Pulmonary artery endothelial cell (primary cell): ENCODE measurements at places on chromosomes 4 and X. TPM values are rescaled to one million over a fixed set of nuclear protein-coding genes. Genes with fewer than 3 reads are reported as not detected.

DIPK2B gene
- total RNA-seq = 3.6 and 3.7 TPM in 2 replicates

ARHGAP10 gene
- total RNA-seq = 18.5 and 28.8 TPM in 2 replicates

FABP2 gene
- total RNA-seq = not detected in 2 replicates

SPANXN3 gene
- total RNA-seq = not detected in 2 replicates

- DNase-seq = no peak
Observed at GRCh38 chrX:18856645-18856997, 127.3 kb downstream of the PHKA2 start.
